Omental fat pad (tissue), 4 donors: ENCODE measurements at places on chromosomes 2 and 18.

DNA sequence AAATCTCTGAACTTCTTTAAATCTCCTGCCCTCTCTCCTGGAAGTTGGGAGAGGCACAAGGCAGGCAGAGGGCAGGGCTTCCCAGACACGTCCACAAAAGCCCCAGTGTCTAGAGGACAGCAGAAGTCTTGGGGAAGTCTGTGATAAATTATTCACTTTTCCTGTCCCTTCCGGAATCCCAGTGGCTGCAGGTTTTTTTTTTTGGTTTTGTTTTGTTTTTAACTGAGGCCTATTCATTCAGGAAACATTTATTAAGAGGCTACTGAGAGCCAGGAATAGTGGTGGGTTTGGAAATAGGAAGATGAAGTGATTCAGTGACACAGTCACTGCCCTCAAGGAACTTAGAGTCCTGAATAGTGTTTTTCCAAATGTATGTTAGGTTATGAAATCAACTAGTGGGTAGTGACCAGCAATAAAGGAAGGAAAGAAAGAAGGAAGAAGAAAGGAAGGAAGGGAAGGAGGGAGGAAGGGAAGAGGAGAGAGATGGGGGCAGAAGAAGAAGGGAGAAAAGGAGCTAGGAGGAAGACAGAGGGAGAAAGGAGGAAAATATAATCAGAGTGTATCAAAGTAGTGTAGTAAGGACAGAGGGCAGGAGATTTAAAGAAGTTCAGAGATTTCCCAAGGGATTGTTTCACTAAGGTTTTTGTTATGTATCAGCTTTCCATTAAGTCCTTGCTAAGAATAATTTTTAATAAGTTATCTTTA, 98.9 kb upstream of the ZFP36L2 start:
- DNase-seq: no peak

- no peak for DNase-seq
Measured at GRCh38 chr2:136121204-136121910, 3.4 kb upstream of the CXCR4 start.

DNA sequence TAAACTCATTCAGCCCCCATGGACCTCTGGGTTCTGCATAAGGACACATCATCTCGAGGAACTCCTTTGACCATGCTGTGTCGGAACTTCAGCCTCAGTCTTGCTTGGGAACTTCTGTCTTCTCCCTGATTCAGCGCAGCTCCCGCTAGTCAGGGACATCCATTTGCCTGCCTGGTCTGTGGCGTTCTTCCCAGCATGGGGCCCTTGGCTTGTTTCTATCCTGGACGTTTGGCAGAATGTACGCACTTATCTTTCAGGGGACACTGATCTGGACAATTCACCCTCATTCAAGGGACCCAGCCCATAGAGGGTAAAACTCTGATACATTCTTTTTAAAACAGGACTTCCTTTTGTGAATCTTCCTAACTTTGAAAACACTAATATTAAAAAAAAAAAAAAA, 75.8 kb upstream of the WIPF1 start:
- DNase-seq: no peak

- DNase-seq: no peak
Measured at GRCh38 chr2:100247256-100248043, 74.9 kb downstream of the LONRF2 start.

GRCh38 chr2:120483355-120483754, 137.4 kb downstream of the INHBB start:
- no peak for DNase-seq

GRCh38 chr2:127225186-127225960, 5.3 kb upstream of the CYP27C1 start:
- DNase-seq: no peak

- DNase-seq: no peak
Measured at GRCh38 chr2:236008857-236009256, 159.3 kb downstream of the GBX2 start.

DNA sequence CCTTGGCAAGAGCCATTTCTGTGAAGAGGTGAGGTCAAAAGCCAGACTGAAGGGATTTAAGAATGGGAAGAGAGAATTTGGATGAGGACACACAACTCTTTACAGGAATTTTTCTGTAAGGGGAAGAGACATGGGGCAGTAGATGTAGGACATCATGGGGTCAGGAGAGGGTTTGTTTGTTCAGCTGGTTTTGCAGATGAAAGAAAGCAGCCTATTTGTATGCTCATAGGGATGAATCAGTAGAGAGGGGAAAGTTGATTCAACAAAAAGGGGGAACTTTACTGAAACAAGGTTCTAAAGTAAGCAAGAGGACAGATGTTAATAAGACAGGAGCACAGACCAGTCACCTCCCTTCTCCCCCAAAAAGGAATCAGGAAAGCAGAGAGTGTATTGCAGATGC, 11.2 kb downstream of the SCG2 start:
- DNase-seq: no peak

DNA sequence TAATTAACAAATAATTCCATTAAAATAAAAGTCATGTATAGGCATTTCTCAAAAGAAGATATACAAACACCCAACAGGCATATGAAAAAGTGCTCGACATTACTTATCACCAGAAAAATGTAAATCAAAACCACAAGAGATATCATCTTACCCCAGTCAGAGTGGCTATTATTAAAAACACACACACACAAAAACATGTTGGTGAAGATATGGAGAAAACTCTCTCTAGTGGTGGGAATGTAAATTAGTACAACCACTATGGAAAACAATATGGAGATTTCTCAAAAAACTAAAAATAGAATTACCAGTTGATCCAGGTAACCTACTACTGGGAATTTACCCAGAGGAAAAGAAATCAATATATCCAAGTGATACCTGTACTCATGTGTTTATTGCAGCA, 966.3 kb upstream of the POU3F3 start:
- no peak for DNase-seq

GRCh38 chr2:238155761-238156694, 2.7 kb upstream of the ERFE start:
- DNase-seq: no peak

DNA sequence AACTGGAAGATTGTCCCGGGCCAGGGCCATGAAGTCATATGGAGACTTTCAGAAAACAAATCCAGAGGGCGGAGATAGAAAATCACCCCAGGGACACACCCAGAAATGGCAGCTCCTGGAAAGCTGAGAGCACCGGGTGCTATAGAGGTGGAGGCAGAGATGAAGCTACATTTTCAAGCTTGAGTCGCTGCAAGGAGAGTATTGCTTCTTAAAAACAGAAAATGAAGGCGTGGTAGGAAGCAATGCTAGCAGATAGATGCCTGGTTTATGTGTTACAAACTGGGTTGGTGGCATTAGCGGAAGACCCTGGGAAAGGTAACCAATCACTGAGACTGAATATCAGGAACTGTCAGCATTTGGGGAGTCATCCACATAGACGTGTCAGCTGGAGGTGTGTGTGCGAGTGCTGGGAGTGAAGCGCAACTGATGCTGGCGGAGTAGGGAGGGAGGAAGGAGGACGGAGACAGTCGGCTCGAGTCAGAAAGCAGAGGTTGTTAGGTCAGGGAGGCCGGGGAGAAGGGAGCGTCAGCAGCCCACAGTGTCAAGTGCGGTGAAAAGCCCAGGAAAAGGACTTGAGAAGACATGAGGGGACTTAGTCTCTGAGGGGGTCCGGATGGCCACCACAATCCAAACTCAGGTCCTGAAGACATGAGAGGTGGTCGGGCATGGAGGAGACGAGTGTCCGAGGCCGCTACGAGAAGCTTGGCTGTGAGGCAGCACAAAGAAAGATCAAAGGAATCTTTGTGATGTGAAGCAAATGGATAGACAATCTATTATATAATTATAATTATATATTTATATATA, 45.4 kb downstream of the C18orf63 start:
- DNase-seq: no peak

GRCh38 chr2:96556441-96557330, 20.1 kb downstream of the ARID5A start:
- DNase-seq: no peak

DNA sequence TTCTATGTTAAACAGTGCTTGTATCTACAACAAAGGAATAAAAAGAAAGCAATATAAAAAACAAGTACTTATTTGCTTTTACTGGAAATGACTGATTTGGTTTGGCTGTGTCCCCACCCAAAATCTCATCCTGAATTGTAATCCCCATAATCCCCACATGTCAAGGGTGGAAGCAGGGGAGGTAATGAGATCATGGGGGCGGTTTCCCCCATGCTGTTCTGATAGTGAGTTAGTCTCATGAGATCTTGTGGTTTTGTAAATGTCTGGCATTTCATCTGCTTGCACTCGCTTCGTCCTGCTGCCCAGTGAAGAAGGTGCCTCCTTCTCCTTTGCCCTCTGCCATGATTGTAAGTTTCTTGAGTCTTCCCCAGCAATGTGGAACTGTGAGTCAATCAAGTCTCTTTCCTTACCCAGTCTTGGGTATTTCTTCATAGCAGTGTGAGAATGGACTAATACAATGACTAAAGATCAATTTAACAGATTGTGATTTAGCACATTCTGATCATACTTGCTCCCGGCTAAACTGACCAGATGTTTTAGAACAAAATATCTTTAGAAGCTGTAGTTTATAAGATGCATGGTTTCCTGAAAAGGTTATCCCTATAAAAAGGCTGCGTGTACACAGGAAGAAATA, 19.9 kb downstream of the PTH2R start:
- no peak for DNase-seq

GRCh38 chr2:15949126-15949525, 8.8 kb downstream of the MYCN start:
- DNase-seq: no peak

- DNase-seq: no peak
Measured at GRCh38 chr2:128439031-128439790, 120.5 kb upstream of the HS6ST1 start.

DNA sequence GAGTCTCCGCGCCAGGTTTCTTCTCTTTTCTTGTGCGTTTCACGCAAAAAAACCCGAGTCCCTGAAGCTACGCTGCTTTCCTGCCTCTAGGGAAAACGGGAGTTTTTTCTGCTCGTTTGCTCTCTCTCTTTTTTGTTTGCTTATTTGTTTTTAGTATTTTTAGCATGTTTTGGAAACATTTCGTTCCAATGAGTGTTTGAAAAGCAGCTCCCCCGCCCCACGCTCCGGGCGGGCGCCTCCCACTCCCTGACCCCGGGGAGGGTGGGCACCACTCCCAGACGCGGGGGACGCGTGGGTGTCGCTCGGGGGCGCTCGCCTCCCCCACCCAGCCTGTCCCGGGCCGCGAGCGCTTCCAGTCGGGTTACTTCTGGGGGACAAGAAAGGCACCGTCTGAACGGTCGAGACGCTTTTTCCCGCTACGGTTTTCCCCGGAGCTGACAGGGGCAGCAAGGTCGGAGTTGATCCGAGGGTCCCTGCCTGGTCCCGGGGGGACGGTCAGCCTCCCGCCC, 446 bp upstream of the EFHD1 start:
- no peak for DNase-seq

DNA sequence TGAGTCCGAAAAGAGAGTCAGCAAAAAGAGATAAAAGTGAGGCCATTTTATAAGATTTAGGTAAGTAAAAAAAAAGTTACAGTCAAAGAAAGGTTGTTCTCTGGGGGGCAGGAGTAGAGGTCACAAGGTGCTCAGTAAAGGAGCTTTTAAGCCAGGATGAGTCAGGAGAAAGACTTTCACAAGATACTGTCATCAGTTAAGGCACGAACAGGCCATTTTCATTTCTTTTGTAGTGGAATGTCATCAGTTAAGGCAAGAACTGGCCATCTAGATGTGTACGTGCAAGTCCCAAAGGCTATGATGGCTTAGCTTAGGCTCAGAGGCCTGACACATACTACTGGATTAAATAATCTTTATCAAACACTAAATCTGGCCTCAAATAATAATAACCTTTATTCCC, 1207.3 kb upstream of the FAM98A start:
- no peak for DNase-seq

DNA sequence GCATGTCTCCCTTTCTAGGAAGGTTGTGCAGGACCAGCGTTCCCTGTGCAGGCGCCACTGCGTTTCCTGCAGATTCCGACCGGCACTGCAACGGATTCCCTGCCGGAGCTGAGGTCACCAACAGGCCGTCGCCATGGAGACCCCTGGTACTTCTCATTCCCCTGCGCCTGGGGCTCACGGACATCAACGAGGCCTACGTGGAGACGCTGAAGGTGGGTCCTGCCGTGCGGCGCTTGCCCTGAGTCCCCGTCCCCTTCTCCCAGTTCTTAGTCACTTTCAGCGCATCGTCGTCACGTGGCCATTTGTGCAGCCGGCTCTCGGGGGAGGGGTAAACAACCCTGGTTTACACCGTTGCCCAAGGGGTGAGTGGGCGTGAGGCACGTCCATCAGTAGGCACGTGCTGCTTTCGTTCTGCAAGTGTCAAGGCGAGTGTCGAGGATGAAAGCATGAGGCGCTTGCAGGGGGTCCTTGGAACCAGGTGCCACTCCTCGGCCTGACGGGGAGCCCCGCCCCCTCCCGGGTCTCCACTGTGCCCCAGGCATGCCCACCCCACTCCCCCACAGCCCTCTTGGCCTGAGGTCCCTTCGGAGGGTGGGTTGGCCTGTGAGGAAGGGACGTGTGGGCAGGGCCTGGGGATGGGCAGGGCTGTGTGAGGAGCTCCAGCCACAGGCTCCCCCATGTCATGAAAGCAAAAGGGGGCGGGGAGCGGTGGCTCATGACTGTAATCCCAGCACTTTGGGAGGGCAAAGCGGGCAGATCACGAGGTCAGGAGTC, 19.8 kb downstream of the DTYMK start:
- DNase-seq: no peak
